Muscle of arm (tissue), 14 donors: ENCODE measurements at places on chromosomes 12 and 14. TPM values are rescaled to one million over a fixed set of nuclear protein-coding genes. Genes with fewer than 3 reads are reported as not detected.
A peak's percentile ranks its signal among the peaks of the same experiment; 100 is the strongest.

GRCh38 chr12:119700078-119700477 lies 32.1 kb downstream of the PRKAB1 start:
- no peak for DNase-seq

Gene AMHR2
- polyA plus RNA-seq, result not detected

Gene PRB2
- polyA plus RNA-seq, result not detected

- no peak for DNase-seq
These were observed 17.2 kb downstream of the TXNRD1 start for GRCh38 chr12:104232609-104233280.

DNA sequence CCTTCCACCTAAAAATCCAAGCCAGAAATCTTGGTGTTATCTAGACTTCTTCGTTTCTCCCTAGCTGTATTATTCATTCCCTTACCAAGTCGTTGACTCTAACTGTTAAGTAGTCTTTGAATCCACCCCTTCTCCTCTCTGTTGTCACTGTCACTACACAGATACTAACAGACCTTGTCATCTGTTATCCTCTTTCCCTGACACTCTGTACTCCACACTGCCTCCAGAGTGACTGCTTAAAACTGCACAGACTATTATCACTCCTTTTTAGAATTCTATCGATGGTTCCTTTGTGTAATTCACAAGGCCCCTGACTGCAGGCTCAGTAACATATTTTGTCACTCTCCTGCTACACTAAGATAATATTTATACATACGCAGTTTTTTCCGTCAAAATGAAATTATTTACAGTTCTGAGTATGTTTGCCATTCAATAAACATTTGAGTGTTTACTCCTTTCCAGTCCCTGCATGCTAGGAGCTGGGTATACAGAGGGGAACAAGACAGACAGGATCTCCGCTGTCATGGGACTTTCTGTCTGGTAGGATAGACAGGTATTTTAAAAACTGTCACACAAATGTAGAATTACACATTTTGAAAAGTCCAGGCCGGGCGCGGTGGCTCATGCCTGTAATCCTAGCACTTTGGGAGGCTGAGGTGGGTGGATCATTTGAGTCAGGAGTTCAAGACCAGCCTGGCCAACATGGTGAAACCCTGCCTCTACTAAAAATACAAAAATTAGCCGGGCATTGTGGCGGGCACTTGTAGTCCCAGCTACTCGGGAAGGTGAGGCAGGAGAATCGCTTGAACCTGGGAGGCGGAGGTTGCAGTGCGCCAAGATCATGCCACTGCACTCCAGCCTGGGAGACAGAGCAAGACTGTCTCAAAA lies 3.8 kb downstream of the MARS1 start:
- DNase-seq, result no peak

DNA sequence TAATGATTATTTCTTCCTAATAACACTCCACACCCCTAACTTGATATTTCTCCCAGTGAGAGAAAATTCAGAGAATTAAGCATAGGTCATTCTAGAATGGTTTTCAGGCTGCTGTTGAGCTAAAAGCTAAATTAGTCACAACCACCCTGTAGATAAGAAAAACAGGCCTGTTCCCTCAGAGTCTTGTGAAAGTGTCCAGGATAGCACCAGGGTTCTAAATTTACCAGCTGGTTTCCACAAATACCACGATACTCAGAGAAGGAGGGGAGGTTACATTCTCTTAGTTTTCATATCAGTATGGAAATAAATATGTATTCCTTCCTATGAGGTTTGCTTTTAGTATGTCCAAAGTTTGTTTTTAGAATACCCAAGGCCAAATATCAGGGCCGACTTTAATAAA lies 66.0 kb upstream of the YARS2 start:
- DNase-seq, result no peak

DNA sequence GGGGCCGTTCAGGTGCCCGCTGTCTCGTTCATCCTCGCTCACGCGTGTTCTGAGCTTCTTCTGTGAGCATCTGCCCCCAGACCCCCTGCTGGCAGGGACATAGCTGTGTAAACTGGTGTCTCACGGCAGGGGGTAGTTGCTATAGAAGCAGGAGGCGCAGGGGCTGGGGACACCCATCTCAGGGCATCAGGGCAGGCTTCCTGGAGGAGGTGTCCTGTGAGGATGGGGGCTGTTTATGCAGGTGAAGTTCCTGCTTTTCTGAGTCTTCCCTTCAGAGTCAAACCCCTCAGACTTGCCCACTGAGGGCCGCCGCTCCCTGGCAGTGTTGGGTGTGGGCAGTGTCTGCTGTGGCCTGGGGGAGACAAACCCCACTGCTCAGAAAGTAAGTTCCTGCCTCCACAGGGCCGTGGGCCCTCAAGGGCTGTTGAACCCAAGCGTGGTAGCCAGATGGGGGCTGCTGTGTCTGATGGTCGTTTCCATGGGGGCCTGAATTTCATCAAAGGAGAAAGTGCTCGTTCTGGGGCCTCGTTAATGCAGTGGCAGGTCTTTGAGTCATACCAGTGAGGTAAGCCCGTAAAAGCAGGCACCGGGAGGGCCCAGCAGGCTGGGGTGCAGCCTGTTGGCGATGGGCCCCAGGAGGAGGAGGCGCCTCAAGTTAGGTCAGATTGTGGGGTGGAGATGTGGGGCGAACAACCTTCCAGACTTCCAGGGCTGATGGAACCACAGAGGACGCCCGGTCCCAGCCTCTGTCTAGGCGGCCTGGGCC lies 23.4 kb downstream of the KIF26A start:
- DNase-seq, result no peak

- no peak for DNase-seq
These were observed 411.0 kb upstream of the SOX5 start for GRCh38 chr12:24360461-24360860.

- no peak for DNase-seq
These were observed 164.1 kb downstream of the SPTSSA start for GRCh38 chr14:34297786-34298520.

Gene TBC1D30
- polyA plus RNA-seq, result 1.6 TPM

DNA sequence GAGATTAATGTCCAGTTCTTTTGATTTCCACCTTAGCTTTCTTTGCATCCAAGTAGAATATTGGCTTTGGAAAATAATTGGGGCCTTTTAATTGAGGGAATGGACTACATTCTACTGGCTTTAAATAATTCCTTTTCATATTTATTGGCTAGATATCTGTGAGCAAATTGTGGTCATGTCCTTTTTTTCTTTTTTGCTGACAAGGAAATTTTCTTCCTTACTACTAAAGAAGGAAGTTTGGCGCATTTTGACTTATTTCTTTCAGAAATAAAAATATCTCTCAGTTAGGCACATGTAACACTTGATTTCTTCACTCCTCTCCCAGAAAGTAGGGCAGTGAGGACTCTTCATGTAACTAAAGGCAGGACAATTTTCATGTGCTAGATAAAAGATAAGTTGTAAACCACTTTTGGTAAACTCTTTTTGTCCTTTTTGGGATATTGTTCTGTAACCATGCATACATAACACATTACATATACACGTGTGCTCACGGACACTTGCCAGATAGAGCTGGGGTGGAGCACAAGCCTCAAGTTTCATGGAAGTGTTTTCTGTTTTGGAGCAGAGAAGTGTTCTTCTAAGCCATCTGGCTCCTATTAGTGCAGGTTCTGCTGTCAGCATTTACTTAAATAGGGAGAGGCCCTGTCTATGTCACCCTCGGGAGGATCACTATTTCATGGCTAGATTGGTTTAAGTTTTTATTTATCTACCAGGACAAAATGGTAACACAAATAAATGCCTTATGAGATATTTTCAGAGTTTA lies 85.1 kb upstream of the LRIG3 start:
- DNase-seq, result peak; percentile 90

GRCh38 chr12:39824505-39825212 lies 205.1 kb upstream of the ABCD2 start:
- no peak for DNase-seq

GRCh38 chr12:10386857-10387256 lies 3.0 kb downstream of the KLRK1 start:
- no peak for DNase-seq

GRCh38 chr12:92234533-92234932 lies 88.9 kb upstream of the BTG1 start:
- DNase-seq, result no peak

GRCh38 chr14:55129086-55129427 lies at the start of gene LGALS3:
LGALS3 (plus strand) TSS chr14:55129252; CDS start chr14:55137374, 8,122 bp downstream.
- DNase-seq, result no peak

DNA sequence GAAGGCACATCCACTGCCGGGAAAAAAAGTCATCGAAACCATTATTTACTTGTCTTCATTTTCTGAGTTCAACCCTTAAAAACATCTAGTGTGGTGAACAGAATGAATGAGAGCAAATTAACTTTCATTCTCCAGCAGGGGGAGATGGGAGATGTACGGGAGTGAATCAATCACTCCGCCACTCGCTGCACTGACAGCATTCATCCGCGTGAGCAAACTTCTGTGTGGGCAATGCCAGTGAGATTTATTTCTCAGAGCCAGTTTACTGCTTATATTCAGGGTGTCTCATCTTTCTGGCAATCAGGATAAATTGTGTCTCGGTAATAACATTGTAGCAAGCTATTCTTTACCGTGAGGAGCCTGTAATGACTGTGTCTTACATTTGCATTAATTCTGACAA lies 463.6 kb upstream of the MIS18BP1 start:
- no peak for DNase-seq

DNA sequence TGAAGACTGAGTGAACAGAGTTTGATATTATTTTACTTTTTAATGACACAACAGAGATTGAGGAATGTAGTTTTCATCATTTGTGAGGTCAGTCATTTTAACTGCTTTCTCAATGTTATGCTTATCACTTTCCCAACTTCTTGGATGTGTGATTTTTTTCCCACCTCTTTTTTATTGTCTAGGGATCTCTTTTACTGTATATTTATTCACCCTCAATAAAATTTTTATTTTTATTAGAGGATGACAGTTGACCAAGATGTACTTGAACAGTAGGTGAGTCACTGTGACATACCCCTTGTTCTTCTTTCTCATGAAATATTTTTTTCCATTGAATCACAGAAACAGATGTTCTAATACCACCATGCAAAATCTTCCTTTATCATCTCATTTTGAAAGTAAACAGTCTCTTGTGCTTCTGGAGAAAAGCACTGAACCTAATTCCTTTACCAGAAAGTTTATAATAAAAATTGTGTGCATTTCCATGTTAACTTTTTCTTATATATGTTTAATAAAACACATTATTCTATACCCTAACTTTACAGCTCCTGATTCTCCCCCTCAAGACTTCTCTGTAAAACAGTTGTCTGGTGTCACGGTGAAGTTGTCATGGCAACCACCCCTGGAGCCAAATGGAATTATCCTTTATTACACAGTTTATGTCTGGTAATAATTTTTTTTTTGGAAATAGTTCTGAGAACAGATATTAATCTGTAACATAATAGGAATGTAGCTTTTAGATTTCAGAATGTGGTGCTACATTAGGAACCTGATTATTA lies 65.9 kb downstream of the PTPRQ start:
- DNase-seq, result peak; percentile 62

Gene CELA1
- not detected for polyA plus RNA-seq

Gene COCH
- polyA plus RNA-seq, result 5.8 TPM

DNA sequence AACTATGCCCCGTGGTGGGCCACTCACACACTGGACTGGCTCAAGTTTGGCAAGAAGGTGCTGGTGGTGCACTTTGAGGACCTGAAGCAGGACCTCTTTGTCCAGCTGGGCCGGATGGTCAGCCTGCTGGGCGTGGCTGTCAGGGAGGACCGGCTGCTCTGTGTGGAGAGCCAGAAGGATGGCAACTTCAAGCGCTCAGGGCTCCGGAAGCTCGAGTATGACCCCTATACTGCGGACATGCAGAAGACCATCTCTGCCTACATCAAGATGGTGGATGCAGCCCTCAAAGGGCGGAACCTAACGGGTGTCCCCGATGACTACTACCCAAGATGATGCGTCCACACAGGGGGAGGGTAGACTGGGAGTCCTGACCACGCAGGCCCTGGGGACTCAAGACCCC lies 91.1 kb downstream of the CMKLR1 start:
- DNase-seq, result no peak

GRCh38 chr14:77556946-77557345 lies 58.3 kb upstream of the ISM2 start:
- no peak for DNase-seq

Gene SERPINA9
- polyA plus RNA-seq, result not detected

- DNase-seq, result no peak
These were observed 163.1 kb downstream of the CALM1 start for GRCh38 chr14:90559811-90560492.

- no peak for DNase-seq
These were observed 211.4 kb upstream of the RTL1 start for GRCh38 chr14:101114726-101115515.
